Stomach (tissue), 19 donors: ENCODE measurements at places on chromosomes 11 and 22.

DNA sequence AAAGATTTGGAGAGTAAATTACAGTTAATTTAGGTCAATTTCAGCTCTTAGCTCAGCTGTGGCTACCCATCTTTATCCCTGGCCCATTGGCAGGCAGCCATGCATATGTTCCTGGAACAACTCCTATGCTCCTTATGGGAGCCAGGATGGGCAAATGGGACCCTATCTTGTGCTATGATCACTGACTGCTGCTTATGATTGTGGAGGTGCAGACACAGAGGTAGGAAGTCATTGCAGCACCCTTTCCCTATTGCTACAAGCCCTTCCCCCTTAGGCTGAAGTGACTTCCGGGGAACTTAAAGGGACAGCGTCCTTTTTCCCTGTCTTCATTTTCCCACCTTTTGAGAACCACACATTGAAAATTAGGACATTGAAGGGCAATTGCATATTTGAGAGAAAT, 112.7 kb downstream of the FCHSD2 start:
- no peak for DNase-seq

- DNase-seq = no peak
Measured at GRCh38 chr22:39494471-39495120, 7.5 kb upstream of the MIEF1 start.

DNA sequence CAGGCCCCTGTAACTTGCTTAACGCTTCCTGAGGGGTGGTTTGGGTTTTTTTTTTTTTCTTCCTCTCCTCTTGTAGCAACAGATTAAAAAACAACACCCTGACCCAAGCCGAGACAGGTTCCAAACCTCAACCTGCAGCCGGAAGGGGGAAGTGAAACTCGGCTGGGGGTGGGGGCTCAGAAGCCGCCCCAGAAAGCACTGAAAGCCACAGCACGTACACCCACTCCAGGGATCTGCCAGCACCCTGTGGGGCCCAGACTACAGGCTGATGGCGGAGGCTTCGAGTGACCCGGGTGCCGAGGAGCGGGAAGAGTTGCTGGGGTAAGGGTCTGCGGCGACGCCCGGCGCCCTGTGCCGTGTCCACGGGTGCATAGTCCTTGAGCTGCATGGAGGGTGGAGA, at the start of gene LSP1:
Gene LSP1 (plus strand): TSS at position 208 of the 400 bp plus-strand sequence. CDS start 61 bp downstream, at position 269.
- peak; percentile 57 for DNase-seq

DNA sequence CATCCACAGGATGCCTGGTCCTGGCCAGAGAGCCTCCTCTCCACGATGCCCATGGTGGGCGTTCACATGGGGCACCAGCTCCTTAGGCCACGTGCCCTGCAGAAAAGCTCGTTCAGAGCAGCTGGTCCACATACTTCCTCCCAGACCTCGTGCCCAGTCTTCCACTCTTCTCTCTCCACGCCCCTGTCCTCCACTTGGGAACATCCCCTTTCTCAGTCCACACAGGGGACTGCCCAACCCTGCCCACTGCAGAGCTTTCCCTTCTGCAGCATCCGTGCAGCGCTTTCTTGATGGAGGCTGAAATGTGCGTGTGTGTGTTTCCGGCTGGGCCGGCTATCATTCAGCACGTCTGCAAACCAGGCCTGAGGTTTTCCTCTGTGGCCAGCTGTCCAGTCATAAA, 11.3 kb downstream of the TPCN2 start:
- DNase-seq = no peak

- no peak for DNase-seq
Measured at GRCh38 chr11:1953489-1954266, 6.5 kb downstream of the MRPL23 start.

- DNase-seq = no peak
Measured at GRCh38 chr11:66728693-66729385, at the start of gene SPTBN2. TSS of gene SPTBN2 (minus strand) at chr11:66729216. CDS start at chr11:66721240, 7,976 bp downstream.

GRCh38 chr22:20433191-20433590, 4.4 kb downstream of the SCARF2 start:
- DNase-seq = no peak

DNA sequence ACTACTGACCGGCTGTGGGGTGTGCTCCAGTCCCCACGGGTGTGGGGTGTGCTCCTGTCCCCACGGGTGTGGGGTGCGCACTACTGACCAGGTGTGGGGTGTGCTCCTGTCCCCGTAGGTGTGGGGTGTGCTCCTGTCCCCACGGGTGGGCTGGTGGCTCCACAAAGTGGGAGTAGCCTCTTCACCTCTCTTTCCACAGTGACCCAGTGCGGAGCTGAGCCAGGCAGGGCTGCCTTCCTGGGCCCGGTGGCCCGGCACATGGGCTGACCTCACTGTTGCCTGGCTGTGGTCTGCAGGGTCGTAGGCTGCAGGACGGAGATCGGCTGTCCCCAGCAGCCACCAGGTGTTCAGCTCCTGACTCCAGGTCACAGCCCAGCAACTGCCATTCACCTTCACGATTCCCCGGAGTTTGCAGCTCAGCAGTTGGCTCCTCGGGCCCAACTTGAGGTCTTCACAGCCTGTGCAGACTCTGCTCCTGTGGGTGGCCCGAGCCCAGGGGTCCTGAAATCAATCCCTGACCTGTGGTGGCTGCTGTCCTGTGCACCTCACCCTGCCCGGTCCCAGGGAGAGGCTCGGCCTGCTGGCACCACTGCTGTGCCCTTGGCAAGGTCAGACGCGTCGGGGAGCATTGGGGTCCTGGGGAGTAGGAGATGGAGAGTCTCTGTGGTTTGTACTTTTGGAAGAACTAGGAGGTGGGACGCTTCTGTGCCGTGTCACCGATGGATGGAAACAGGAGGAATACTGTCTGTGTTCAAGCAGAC, 414.3 kb downstream of the TBC1D22A start:
- DNase-seq = no peak

GRCh38 chr11:30406978-30407762, 84.3 kb downstream of the ARL14EP start:
- no peak for DNase-seq

GRCh38 chr11:122871302-122871701, 11.3 kb upstream of the JHY start:
- DNase-seq = no peak

- no peak for DNase-seq
Measured at GRCh38 chr22:23180893-23181720, 798 bp downstream of the BCR start.

- DNase-seq = peak; percentile 85
Measured at GRCh38 chr22:30968015-30968923, at the start of gene MORC2. TSS of gene MORC2 (minus strand) at chr22:30968774. CDS start at chr22:30967889, 885 bp downstream.
